ENCODE measurements at places on chromosomes 11 and 22.

DNA sequence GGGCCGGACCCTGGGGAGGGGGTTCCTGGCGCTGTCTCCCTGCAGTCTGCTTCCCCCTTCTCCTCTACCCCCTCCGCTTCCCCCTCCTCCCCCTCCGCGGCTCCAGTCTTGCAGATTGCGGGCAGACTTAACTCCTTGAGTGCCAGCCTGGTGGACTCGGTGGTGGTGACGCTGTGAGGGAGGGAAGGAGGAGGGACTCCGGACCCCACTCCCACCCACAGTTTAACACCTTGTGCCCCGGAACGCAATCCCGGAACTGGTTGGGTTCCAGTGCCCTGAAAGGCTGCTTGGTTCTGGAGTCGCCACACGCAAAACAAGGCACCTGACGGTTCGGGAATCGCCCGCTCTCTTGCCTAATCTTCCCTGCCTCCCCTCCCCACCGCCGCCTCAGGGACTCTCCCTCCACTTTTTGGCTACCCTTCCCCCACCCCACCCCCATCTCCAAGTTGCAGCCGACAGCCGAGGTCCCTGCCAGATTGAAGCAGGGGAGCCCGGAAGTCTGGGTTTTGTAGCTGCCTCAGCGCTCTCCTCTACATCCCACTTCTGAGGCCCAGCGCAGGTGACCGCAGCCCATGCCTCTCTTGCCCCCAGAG lies 3.9 kb upstream of the BCL9L start:
- peak; percentile 81 for DNase-seq

- peak; percentile 59 for DNase-seq
Measured at GRCh38 chr11:66478729-66479393, 1.4 kb upstream of the DPP3 start.

DNA sequence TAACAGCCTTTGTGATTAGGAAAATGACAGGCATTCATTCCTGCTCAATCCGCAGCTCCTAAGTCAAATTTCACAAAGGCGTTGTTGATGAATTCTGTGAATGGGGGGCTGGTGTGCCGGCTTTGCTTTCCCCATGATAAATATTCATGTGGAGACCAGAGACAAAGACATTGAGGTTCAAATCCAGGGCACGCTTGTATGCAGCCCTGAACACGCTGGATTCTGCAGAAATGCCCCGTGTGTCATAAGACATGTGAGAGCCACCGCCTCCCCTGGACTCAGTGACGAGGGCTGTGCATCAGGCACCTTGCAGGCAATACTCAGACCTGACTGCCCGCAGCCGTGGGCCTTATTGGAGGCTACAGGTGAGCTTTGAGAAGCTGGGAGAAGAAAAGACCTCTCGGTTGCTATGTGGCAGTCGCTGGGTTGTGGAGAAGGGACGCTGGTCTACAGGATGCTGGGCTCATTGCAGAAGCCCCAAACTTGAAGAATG lies 906.2 kb downstream of the BRD1 start:
- DNase-seq: no peak

- no peak for DNase-seq
Measured at GRCh38 chr11:60211206-60211605, 28.3 kb upstream of the MS4A6A start.

- no peak for DNase-seq
Measured at GRCh38 chr22:24494528-24495364, at the start of gene UPB1. TSS of gene UPB1 (plus strand) at chr22:24495332. CDS start at chr22:24495404, 72 bp downstream.

All from activated naive CD8-positive, alpha-beta T cell treated with anti-CD3 and anti-CD28 coated beads, Interleukin-2, amount 10 ng/mL, durations not matched to agents 7 days and 5 days (primary cell).